ENCODE measurements at places on chromosomes 16 and 17. TPM values are rescaled to one million over a fixed set of nuclear protein-coding genes. Genes with fewer than 3 reads are reported as not detected.

KRT222 gene
- total RNA-seq, result 0.47 TPM

ASIC2 gene
- not detected for total RNA-seq

CDH16 gene
- 0.04 TPM for total RNA-seq

SERPINF2 gene
- 0.70 TPM for total RNA-seq
